SJSA1 (cell line): ENCODE measurements at places on chromosomes 4 and X. TPM values are rescaled to one million over a fixed set of nuclear protein-coding genes. Genes with fewer than 3 reads are reported as not detected.

DNA sequence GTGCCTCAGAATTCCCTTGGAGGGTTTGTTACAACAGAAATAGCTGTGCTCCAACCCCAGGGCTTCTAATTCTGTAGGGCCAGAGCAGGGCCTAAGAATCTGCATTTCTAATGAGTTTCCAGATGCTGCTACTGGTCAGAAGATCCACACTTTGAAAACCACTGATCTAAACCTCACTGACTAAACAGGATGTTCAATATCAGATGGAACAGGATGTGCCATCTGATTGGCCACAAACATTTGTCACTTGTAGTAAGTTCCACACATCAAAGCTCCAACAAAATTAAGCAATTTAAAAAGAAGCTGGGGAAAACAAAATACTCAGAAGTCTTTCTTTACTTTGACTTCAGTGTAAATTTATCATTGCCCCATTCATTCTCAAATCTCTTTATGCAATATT, 14.3 kb downstream of the CASK start:
- no peak for DNase-seq

DNA sequence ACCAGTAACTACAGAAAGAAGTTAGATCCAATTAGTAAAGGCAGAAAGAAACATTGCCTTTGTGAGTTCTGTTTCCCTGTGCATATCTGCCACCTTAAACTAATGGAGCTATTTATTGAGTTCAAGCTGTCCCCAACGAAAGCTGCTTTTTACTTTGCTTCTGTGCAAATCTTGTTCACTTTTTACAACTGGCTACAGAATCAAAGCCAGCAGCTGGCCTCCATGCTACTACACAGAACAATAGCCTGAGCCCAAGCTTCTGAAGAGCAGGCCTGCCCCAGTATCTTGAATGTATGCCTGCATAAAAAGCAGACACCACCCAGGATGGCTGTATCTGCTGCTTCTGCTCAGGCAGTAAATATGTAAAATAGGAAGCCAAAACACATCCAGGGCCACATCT, 28.1 kb downstream of the ANK2 start:
- no peak for DNase-seq

PLS3 gene
- 285 and 317 TPM in 2 replicates for total RNA-seq

GRCh38 chr4:73978886-73979285, 2.9 kb downstream of the PF4 start:
- no peak for DNase-seq

DNA sequence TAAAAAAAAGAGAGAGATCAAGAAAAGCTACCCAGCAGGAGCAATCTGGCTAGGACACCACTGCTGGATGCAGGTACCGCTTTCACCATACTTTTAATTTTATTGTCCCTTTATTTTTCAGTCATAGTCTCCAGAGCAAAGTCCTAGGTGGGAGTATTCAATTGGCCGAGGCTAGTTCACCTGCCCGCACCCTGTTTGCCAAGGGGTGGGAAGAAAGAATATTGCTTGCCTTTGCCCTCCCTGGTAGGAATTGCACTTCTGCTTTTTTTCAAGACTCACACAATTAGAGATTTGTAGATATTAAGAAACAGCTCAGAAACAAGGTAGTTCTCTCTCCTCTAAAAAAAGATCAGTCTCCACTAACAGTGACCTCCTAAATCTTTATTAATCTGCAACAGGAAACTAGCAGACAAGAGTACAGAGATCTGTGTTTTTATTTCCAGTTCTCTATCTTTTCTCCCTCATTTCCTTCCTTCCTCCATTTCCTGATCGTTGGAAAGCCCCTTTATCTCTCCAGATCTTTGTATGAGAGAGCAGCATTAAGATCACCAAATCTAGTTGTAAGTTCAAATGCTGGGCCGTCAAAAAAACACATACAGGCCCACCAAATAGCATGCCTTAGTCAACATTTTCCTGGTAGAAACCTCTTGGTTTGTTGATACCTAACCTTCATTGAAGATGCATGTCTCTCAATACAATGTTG, 9.4 kb upstream of the RPGR start:
- no peak for DNase-seq

DNA sequence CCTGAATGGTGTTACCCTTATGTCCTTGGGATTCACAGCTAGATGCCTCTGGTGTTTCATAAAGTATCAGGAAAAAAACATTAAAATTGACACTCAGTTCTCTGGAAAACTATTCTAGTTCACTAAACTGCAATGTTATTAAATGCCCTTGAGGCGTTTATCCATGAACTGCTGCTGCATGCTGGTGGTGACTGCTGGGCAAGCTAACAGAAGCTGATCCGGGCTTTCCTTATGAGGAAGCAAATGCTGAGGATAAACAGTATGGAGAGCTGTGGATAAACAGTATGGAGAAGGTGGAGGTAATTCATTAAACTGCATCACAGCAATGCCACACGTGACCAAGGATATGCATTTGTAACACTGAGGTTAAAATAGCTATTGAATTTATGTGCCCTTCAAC, 227.0 kb downstream of the NR3C2 start:
- DNase-seq = no peak

FRMPD3 gene
- not detected in 2 replicates for total RNA-seq

DNA sequence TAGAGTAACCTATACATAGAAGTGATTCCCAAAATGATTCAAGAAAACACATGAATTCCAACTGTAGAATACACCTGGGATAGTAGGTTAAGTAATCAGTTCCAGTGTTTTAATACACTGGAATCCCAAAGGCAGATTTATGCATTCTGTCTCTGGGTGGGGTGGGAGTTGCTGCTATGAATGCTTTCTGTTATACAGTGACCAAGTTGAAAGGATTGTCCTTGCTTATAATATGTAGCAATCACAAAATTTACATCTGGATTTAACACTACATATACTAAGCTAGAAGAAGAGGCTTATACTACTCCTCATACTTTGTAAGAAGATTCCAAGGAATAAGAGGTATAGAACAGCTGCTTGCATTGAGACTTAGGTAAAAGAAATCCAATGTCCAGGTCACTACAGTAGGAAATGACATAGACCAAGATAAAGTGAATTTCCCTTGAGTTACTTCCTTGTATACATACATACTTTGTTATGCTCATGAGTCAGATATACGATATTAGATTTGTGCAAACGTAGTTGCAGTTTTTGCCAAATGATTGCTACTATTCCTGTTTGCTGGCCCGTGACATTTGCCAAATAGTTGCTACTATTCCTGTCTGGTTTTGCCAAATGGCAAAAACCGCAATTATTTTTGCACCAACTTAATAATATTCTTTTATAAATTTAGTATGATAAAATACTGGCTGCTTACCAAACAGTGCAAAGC, 210.5 kb upstream of the DIAPH2 start:
- DNase-seq = no peak

DNA sequence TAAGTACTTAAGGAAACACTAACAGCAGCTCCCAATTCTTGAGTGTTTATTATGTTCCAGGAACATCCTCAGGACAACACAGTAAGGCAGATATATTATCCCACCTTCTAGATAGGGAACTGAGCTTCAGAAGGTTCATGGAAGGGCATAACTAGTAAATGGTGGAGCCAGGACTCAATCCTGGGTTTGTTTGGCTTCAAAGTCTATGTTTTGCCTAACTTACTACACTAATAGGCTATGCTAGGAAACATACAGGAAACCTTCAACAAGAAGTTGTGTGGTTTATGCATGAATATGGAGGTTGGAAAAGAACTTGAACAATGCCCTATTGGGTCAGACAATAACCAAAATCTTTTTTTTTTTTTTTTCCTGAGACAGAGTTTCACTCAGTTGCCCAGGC, 72.5 kb upstream of the GPR34 start:
- DNase-seq = no peak

- DNase-seq = no peak
Measured at GRCh38 chr4:55763996-55764395, 55.6 kb upstream of the EXOC1L start.

CTBP1 gene
- total RNA-seq = 80.9 and 89.3 TPM in 2 replicates

- DNase-seq = no peak
Measured at GRCh38 chr4:40833212-40833611, 83.5 kb downstream of the NSUN7 start.

- no peak for DNase-seq
Measured at GRCh38 chr4:73345399-73345975, 58.6 kb upstream of the ALB start.

RAB9B gene
- total RNA-seq = 0.50 and 1.7 TPM in 2 replicates

VSIG4 gene
- not detected in 2 replicates for total RNA-seq

GYG2 gene
- 13.0 and 19.0 TPM in 2 replicates for total RNA-seq
